Stimulated activated naive CD8-positive, alpha-beta T cell treated with anti-CD3 and anti-CD28 coated beads, Interleukin-15, Interleukin-2, amounts not matched to agents 100 U/mL and 50 U/mL, for 24 hours (primary cell): ENCODE measurements at places on chromosomes 2 and 18.

DNA sequence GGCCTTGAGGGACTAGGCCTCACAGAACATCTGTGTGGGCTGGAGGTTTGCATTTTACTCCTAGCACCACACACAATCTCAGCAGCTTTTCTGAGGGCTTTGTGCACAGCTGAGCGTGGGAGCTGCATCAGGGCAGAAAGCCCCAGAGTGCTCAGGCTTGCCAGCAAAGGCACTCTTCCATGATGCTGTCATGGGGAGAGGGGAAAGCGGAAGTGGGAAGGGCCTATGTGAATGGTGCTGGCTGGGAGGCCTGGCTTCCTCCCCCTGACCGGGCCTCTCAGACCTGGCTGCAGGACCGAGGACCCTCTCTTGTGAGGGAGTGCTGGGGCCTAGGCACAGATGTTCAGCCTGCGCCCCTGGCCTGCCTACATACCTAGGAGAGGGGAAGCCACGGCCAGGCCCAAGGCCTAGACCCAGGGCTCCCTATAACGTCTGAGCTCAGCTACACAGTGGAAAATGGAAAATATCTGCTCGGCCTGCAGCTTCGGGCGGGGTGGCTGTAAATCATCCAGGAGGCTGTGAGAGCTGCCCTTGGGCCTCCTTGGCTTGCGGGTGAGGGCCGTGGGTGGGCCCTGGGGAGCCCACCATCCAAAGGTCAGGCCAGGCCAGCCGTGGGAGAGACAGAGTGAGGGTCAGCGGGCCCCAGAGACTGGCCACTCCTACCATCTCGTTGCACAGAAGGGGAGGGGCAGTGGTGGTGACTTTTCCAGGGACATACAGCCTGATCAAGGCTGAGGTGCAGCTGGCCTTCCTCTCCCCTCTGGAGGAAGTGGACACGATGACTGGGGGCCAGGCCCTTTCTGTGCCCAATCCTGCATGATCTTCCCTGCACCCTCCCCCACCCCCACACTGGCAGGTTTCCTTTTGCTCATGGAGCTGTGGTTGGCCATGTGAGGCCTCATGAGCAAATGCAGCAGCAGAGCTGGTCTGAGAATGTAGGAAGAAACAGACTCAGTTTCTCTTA, 22.8 kb downstream of the GLI2 start:
- no peak for DNase-seq

DNA sequence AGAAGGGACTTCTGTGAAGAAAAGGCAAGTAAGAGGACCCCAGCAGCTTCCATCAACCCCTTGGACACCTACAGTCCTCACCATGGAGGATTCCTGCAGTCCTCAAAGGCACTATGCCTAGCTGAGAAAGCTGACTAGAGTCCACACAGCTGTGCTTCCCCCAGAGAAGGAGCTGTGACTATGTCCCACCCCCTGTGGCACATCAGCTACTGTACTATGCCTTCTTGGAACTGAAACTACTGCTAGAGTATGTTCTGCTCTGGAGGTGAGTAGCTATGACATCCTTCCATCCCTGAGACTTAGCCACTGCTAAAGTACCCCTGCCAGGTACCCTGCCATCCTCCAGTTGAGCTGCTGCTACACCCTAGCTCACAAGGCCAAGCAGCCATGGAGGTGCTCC, 690.2 kb upstream of the CHAC2 start:
- DNase-seq, result no peak

- DNase-seq, result no peak
Measured at GRCh38 chr2:39334529-39334928, 90.8 kb upstream of the CDKL4 start.

GRCh38 chr18:11668441-11669169, 20.5 kb upstream of the GNAL start:
- no peak for DNase-seq

DNA sequence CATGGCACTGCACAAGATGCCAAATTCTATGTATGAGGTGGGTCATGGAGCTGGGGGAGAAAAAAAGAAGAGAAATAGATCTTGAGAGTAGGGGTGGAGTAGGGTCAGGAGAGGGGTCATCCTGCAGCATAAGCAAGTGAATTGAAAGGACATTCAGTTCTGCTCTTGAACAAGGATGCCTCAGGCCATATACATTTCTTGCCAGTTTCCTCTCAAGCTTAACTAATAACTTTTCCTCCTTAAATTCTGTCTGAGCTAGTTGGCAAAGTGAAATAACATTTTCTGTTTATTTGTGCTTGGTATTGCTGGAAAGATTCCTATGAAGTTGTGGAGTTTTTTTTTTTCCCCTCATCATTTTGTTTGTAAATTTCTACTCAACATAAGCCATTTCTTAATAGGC, 99.0 kb upstream of the LTBP1 start:
- DNase-seq, result no peak

GRCh38 chr18:36688020-36688965, 140.5 kb downstream of the TPGS2 start:
- DNase-seq, result peak; percentile 56

GRCh38 chr2:188096910-188097309, 194.8 kb upstream of the GULP1 start:
- no peak for DNase-seq

- no peak for DNase-seq
Measured at GRCh38 chr2:25176138-25176537, 7.8 kb upstream of the POMC start.

- DNase-seq, result no peak
Measured at GRCh38 chr2:113709022-113709421, 47.4 kb downstream of the SLC35F5 start.

DNA sequence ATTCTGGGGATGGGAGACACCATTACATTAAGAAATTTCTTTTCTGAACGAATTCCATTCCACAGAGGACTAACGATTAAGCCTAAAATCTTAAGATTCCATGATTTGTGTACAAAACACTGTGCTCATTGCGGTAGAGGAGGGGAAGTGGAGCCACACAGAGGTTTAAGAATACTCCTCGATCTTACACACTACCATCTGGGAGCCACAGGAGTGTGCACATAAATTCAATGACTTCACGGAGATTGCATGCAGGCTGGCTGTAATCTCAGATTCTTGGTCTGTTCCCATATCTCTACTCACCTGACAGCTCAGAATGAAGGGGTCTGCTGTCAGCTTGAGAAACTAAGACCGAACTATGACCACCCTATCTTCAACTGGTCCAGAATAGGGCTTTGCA, 762 bp downstream of the VPS4B start:
- DNase-seq, result no peak

- peak; percentile 12 for DNase-seq
Measured at GRCh38 chr18:49459404-49460171, 857 bp downstream of the DYM start.

GRCh38 chr2:120761911-120762310, 26.2 kb downstream of the GLI2 start:
- DNase-seq, result no peak

DNA sequence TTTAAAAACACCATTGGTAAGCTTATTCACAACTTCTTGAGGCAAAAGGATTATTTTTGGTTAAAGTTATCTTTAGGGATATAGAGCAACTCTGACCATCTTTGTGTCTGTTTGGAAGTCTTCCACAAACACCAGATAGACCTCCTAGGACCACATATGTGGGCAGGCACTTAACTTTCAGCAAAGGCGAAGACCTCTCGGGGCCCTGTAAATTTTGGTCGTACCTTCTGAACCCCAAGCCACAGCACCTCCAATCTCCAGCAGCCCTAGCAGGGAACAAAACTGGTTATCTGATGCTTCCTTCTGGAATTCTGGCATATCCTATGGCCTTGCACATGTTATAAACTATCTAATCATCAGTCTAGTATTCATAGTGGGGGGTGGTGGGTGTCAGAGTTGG, 114.8 kb downstream of the MBD5 start:
- DNase-seq, result no peak
